ENCODE measurements at places on chromosomes 2 and 18. TPM values are rescaled to one million over a fixed set of nuclear protein-coding genes. Genes with fewer than 3 reads are reported as not detected.
A peak's percentile ranks its signal among the peaks of the same experiment; 100 is the strongest.

DNA sequence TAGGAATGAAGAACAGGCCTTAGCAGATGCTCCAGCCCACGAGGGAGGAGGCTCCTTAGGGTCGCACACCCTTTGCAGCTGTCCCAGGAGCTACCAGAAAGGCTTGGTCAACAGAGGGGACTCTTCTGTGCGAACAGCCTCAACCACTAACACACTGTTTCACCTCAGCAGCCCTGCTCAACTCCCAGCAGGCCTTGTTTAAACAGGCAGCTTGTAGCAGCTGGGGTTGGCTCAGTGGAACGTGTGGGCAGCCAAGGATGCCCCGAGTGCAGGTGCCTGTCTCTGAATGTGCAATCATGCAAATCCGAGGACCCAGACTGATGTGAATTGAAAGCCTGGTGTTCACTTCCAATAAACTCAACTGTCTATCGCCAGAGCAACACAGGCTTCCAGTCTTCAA, 88.7 kb upstream of the CXCR4 start:
- H3K4me3 ChIP-seq = no peak overlapping the region
- peaks cover 7% of the 10 kb centered on the region for H3K4me1 ChIP-seq
- no peaks in the 10 kb centered on the region for H3K36me3 ChIP-seq
- peaks cover 3% of the 10 kb centered on the region for H3K27me3 ChIP-seq
- H3K27ac ChIP-seq = no peak overlapping the region

DNA sequence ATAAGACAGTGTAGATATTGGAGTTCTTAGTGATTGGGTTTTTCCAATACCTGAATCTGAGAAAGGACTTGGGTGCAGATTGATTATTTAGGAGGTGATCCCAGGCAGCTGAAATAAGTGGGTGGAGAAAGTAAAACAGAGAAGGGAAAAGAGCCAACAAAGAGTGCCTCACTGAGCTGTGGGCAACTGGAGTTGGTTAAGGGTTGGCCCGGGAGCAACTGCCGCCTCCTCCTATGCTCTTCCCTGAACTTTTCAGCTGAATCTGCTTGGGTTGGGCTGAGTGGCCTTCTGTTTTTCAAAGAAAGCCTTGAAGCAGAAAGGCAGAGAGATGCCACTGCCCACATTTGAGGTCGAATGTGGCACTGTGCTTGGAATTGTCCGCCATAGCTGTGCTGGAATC, 20.9 kb upstream of the CCDC150 start:
- no peak overlapping the region for H3K27ac ChIP-seq
- DNase-seq = no peak
- H3K36me3 ChIP-seq = no peaks in the 10 kb centered on the region
- H3K27me3 ChIP-seq = no peaks in the 10 kb centered on the region
- no peak overlapping the region for H3K4me3 ChIP-seq
- no peaks in the 10 kb centered on the region for H3K4me1 ChIP-seq

DNA sequence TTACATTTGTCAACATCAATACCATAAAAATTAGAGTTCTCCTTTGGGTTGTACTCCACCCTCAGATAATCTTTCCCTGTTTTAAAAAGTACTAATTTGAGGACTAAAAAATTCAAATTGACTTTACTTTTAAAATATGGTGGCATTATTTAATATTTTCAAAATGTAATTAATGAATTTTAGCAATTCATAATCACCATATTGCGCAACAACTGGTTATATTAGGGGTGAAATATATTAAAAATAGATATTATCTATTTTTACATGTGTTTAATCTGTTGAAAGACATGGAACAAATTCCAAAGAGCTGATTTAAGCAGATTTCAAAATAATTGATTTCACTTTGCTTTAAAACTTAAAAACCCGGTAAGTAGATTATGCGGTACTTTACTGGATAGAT, 236.6 kb upstream of the NOL4 start:
- DNase-seq = no peak
- no peak overlapping the region for H3K4me3 ChIP-seq
- H3K4me1 ChIP-seq = no peaks in the 10 kb centered on the region
- no peaks in the 10 kb centered on the region for H3K27me3 ChIP-seq
- no peaks in the 10 kb centered on the region for H3K36me3 ChIP-seq

DNA sequence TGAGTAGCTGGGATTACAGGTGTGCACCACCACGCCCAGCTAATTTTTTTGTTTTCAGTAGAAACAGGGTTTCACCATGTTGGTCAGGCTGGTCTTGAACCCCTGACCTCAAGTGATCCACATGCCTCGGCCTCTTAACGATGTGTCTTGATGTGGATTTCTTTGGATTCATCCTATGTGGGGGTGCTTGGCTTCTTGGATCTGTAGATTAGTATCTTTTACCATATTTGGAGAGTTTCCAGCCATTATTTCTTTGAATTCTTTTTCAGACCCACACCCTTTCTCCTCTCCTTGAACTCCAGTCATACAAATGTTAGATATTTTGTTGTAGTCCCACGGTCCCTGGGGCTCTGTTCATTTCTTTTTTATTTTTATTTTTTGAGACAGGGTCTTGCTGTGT, 6.8 kb upstream of the TOGARAM2 start:
- no peak overlapping the region for H3K4me3 ChIP-seq
- no peak for DNase-seq
- no peaks in the 10 kb centered on the region for H3K4me1 ChIP-seq

- H3K36me3 ChIP-seq = no peaks in the 10 kb centered on the region
- peaks cover 19% of the 10 kb centered on the region for H3K27me3 ChIP-seq
- peaks cover 5% of the 10 kb centered on the region for H3K4me1 ChIP-seq
- no peak for DNase-seq
- H3K27ac ChIP-seq = no peak overlapping the region
- H3K4me3 ChIP-seq = peak overlapping the region; percentile 62
Measured at GRCh38 chr18:46756025-46756558, 761 bp downstream of the ST8SIA5 start.

GRCh38 chr2:40218679-40219078, 233.2 kb downstream of the SLC8A1 start:
- H3K4me1 ChIP-seq = no peaks in the 10 kb centered on the region
- H3K27me3 ChIP-seq = peaks cover 2% of the 10 kb centered on the region
- no peak overlapping the region for H3K4me3 ChIP-seq

- peaks cover 4% of the 10 kb centered on the region for H3K4me1 ChIP-seq
- H3K27me3 ChIP-seq = peaks cover 8% of the 10 kb centered on the region
- no peaks in the 10 kb centered on the region for H3K36me3 ChIP-seq
- H3K4me3 ChIP-seq = no peak overlapping the region
- H3K27ac ChIP-seq = no peak overlapping the region
Measured at GRCh38 chr2:238506371-238507068, 79.8 kb downstream of the ASB1 start.

GRCh38 chr2:220134756-220135534, 507.5 kb downstream of the SLC4A3 start:
- no peak overlapping the region for H3K4me3 ChIP-seq
- peaks cover 6% of the 10 kb centered on the region for H3K27me3 ChIP-seq
- H3K27ac ChIP-seq = no peak overlapping the region
- peaks cover 4% of the 10 kb centered on the region for H3K36me3 ChIP-seq
- DNase-seq = no peak

GRCh38 chr2:182043861-182044260, 58.2 kb downstream of the PPP1R1C start:
- H3K4me3 ChIP-seq = no peak overlapping the region
- no peak for DNase-seq
- no peaks in the 10 kb centered on the region for H3K36me3 ChIP-seq
- H3K27ac ChIP-seq = no peak overlapping the region

- no peak for DNase-seq
- H3K4me3 ChIP-seq = no peak overlapping the region
- no peaks in the 10 kb centered on the region for H3K36me3 ChIP-seq
- no peak overlapping the region for H3K27ac ChIP-seq
Measured at GRCh38 chr2:100178864-100179263, 36.5 kb upstream of the AFF3 start.

DNA sequence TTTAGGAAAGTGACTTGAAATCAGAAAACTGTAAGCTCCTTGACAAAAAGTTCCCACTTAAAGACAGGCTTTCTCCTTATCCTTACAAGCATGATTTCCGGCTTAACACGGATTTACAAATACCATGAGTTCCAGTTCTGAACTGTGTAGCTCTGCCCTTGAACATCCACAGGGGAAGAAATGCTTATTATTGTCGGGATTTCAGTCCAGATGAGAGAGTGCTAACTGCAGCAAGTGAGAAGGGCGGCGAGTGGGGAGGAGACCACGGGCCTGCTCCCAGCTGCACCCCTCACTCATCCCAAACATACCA, 73.1 kb downstream of the LRRC30 start:
- no peak overlapping the region for H3K4me3 ChIP-seq
- DNase-seq = no peak
- H3K27me3 ChIP-seq = peaks cover 2% of the 10 kb centered on the region
- no peak overlapping the region for H3K27ac ChIP-seq
- H3K36me3 ChIP-seq = peaks cover 3% of the 10 kb centered on the region

- no peak for DNase-seq
- peaks cover 2% of the 10 kb centered on the region for H3K27me3 ChIP-seq
- no peak overlapping the region for H3K4me3 ChIP-seq
- H3K27ac ChIP-seq = no peak overlapping the region
- H3K4me1 ChIP-seq = no peaks in the 10 kb centered on the region
- no peaks in the 10 kb centered on the region for H3K36me3 ChIP-seq
Measured at GRCh38 chr2:125681576-125681975, 974.4 kb upstream of the GYPC start.

DNA sequence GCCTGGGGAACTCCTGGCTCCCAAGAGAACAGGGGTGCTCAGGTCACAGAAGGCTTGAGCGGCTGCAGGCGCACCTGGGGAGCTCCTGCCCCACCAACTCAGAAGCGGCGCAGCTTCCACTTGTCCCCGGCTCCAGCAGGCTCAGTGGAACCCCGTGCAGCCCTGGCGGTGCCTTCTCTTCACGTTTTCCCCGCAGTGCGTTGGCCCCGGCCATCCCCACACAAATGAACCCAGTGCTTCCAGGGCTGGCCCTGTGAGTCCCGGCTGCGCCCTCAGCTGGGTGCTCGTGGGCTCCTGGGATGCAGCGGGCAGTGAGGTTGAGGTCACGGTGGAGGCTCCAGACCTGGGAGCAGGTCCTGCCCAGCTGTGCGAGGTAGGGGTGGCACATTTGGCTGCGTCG, 17.9 kb upstream of the MBD2 start:
- H3K36me3 ChIP-seq = peaks cover 5% of the 10 kb centered on the region
- no peak for DNase-seq
- no peak overlapping the region for H3K4me3 ChIP-seq

GRCh38 chr2:10057231-10058107, 14.1 kb downstream of the KLF11 start:
- no peaks in the 10 kb centered on the region for H3K36me3 ChIP-seq
- peaks cover 6% of the 10 kb centered on the region for H3K27me3 ChIP-seq
- peaks cover 23% of the 10 kb centered on the region for H3K4me1 ChIP-seq
- peak overlapping the region; percentile 75 for H3K27ac ChIP-seq
- H3K4me3 ChIP-seq = peak overlapping the region; percentile 60

DNA sequence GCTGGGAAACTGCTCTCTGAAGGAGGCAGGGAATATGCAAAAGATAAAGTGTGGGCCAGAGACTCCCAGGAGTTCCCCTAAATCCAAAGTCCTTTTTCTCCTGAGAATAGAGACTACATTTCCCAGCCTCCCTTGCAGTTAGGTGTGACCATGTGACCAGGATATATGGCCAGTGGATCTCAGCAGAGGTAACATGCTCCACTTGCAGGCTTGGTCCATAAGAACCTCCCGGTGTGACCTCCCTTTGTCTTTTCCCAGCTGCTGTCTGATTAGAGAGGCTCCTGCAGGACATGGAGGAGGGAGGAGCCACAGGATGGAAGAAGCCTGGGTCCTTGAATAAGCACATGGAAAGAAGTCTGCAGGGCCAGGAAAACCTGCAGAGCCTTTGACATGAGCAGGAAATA, 76.2 kb downstream of the TGFA start:
- no peak for DNase-seq
- H3K4me1 ChIP-seq = peaks cover 52% of the 10 kb centered on the region
- H3K4me3 ChIP-seq = no peak overlapping the region
- no peaks in the 10 kb centered on the region for H3K36me3 ChIP-seq
- no peak overlapping the region for H3K27ac ChIP-seq
- H3K27me3 ChIP-seq = no peaks in the 10 kb centered on the region

- no peaks in the 10 kb centered on the region for H3K36me3 ChIP-seq
- H3K27me3 ChIP-seq = no peaks in the 10 kb centered on the region
- no peak overlapping the region for H3K27ac ChIP-seq
- no peak for DNase-seq
Measured at GRCh38 chr18:40041951-40042350, 1913.1 kb upstream of the PIK3C3 start.

Gene LIMS4
- total RNA-seq = 10.1 TPM

Gene COL4A4
- 0.15 TPM for total RNA-seq

Gene ST3GAL5
- total RNA-seq = 49.8 TPM

Gene SERPINB11
- total RNA-seq = not detected

Gene ACOXL
- total RNA-seq = 0.44 TPM

Gene ADRA2B
- 0.46 TPM for total RNA-seq

Gene GKN1
- not detected for total RNA-seq

Gene SDC1
- total RNA-seq = 3.6 TPM

Measured in endothelial cell (in vitro differentiated cells).